ENCODE measurements at places on chromosomes 1 and 21. TPM values are rescaled to one million over a fixed set of nuclear protein-coding genes. Genes with fewer than 3 reads are reported as not detected.

DNA sequence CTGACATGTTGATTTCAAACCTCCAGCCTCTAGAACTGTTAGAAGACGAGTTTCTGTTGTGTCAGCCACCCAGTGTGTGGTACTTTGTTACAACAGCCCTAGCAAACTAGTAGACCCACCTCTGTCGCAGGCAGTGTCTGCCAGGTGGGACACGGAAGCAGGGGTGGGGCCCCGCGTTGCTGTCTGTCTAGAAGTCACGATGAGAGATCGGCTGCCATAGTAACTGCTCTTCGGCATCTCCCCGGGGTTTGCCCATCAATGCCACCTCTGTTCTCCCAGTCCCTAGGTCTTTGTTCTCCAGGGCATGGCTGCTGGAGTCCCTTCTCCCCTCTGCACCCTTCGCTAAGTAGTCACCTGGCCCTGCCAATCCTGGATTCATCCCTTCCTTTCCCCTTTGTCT is 15.2 kb upstream of the CLSTN1 start:
- no peak for DNase-seq

- no peak for DNase-seq
These were observed 106.4 kb downstream of the RGL1 start for GRCh38 chr1:183911285-183911684.

The LENEP gene
- total RNA-seq, result not detected

- DNase-seq, result no peak
These were observed 1.6 kb downstream of the UTP11 start for GRCh38 chr1:38014171-38014570.

DNA sequence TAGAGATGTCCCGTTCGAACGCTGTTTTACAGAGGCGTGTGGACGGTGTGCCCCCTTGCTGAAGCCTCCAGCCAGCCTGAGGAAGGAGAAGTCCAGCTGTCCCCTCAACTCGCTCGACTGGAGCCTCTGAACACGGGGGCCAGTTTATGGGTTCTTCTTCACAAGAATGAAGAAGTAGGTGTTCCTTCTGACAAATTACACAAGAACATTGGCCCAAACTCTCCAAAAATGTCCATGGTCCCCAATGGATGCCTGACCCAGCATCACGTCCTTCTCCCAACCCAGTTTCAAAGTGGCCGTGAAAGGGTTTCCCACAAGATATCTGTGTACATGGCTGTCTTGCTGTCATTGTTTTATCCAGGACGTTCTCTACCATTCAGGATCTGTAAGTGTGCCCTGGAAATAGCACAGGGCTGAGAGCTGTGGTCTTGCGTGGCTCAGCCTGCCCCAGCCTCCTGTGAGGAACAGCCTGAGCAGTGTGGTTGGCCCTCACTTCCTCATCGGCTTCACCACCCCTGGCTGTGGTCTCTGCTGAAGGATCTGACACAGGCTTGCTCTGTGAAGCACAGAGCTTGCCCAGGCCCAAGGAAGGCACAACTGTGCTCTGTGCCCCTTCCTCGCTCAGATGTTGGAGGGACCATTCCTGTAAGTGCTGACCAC is 1.0 kb upstream of the S100B start:
- DNase-seq, result no peak

GRCh38 chr1:99850459-99851291 is 514 bp downstream of the AGL start:
- no peak for DNase-seq

DNA sequence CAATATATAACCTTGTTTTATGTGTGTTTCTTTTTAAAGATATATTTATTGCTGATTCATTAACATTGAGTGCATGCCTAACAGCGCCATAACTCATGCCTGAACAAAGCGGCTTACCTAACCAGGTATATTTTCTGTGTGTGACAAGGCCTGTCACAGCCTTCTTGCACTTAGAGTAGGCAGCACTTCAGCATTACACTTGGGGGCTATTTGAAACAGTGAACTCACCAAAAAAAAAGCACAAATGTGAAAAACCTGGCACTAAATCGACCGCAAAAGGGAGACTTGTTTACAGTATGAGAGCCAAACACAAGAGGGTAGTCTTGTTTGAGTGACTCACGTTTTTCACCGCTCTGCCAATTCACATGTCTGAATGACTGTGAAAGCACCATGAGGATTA is 111.7 kb downstream of the DISP1 start:
- DNase-seq, result no peak

The ZNF683 gene
- total RNA-seq, result 0.26 TPM

- DNase-seq, result no peak
These were observed at the start of gene HFM1 for GRCh38 chr1:91404151-91405012. TSS of gene HFM1 (minus strand) at chr1:91404837. CDS start at chr1:91401082, 3,755 bp downstream.

DNA sequence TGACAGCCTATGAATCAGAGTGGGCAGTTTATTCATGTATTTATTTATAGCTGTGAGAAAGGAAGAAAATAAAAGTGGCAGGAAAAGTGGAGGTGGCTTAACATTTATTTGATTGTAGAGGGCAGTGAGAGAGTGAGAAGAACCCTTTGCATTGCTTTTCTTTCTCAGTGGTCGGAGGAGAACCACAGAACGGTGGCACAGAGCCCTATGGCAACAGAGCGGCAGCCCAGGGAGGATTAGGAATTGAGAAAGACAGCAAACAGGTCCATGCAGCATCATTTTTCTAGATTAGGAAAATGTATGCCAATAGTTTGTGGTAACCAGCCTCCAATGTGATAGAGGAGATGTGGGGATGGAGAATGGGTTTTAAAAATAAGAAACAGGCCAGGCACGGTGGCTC is 53.1 kb downstream of the NMNAT2 start:
- DNase-seq, result no peak

- no peak for DNase-seq
These were observed 25.2 kb downstream of the MAPKAPK2 start for GRCh38 chr1:206709772-206710459.

The ATAD3A gene
- 53.8 TPM for total RNA-seq

DNA sequence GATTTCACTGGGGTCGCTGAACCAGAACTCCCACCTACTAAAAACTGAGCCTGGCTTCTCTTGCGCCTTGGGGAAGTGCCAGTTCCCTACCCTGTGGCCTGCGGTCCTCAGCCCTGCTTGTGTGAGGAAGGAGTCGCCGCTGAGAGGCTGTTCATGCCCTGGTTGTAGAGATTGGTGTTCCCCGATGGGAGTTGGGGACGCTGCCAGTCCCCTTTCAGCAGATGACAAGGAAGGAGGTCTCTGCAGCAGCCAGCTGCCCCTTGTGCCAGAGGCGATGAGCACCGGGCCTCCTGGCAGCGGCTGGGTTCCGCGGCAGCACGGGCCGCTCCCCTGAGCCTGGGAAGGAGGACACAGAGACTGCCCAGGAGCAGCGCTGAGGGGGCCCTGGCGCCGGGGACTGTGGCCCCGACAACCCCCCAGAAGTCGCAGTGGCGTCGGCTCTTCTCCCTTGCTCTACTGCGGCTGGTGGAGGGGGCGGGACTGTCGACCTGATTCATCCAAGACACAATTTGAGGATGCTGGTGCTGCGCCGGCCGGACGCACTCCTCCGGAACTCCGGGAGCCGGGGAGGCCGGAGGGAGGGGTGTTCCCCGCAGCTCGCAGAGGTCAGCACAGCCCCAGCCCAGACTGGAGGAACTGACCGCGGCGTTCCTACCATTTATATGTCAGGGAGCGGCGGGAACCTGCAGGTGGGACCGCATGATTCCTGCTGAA is 12.0 kb upstream of the ADORA3 start:
- no peak for DNase-seq

DNA sequence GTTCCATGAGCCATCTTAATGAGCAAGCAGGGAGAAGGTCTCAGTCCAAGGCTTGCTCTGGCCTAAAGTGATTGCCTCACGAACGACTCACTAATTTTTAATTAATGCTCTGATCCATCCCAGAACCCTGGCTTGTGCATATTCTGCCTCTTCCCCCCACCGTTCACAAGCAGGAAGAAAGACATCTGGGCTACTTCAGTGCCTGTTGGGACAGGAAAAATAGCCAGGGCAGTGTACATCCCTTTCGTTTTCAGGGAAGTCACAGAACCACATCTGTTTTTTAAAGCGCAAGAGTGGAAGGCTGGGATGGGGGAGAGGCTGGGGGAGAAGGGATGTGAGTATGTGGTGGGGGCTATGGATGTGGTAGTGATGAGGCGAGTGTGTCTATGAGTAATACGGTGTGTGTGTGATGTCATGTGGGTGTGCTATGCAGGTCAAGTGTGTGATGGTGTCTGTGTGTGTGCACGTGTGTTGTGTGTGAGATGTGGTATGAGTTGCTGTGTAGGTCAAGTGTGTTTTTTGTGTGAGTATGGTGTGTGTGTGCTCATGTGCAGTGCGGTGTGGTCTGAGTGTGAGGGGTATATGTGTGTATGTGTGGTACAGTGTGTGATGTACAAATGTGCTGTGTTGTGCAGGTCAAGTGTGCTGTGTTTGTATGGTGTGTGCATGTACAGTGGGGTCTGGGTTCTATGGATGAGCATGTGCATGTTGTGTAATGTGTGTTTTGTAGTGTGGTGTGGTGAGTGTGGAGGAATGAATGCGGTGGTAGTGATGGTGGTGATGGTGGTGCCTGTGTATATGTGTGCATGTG is 64.9 kb upstream of the SYT6 start:
- DNase-seq, result no peak

The OR10J1 gene
- total RNA-seq, result not detected

GRCh38 chr1:47679301-47679791 is 241.5 kb downstream of the FOXD2 start:
- no peak for DNase-seq

DNA sequence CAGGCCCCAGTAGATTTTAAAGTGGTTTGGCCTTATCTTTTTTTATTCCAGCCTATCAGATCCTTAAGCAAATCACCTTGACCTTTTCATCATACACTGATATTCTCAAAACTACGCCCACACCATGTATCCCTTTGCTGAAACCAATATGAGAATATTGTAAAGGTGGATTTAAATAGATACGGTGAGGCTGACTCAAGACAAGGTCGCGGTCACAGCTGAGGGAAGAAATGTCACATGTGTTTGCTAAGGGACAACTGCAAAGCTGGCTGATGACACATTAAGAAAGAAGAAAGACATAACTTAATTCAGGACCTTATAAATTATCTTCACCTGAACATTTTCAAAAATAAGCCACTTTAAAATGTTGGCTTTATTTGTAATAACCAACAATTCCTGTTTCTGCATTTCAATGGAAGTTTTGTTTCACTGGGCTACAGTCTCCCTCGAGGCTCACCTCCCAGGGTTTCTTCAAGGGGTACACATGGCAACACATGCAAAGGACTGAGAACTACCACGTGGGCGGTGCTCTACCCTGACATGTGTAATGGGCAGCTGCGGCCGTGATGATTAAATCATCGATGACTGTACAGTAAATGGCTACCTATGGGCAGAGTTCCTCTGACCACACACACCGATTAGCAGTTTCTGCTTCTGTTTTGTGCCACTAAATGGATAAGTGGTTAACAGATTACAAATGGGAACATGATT is 189.5 kb downstream of the SIPA1L2 start:
- no peak for DNase-seq

DNA sequence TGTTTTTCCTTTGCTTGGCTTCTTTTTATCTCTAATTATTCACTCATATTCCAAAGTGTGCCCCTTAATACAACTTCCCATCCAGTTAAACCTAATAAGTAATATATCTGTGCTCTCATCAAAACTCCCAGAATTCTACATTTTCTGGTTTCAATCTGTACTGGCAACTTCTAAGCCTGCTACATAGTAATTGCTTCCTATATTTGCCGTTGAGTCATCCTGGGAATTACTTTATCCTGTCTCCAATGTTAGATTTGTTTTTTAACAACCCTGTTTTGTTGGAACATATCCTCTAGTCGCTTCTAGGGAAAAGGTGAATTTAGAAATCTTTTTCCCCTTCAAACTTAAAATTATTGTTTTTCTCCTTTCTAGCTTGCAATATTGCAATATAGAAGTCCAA is 620.5 kb upstream of the PKN2 start:
- no peak for DNase-seq

The PTGFRN gene
- total RNA-seq, result 40.6 TPM

- DNase-seq, result no peak
These were observed 600.5 kb upstream of the ADAMTS5 start for GRCh38 chr21:27567381-27567780.

GRCh38 chr1:209376774-209377173 is 206.7 kb upstream of the CAMK1G start:
- DNase-seq, result no peak

The FCGR1A gene
- not detected for total RNA-seq

The TPTE gene
- total RNA-seq, result not detected

DNA sequence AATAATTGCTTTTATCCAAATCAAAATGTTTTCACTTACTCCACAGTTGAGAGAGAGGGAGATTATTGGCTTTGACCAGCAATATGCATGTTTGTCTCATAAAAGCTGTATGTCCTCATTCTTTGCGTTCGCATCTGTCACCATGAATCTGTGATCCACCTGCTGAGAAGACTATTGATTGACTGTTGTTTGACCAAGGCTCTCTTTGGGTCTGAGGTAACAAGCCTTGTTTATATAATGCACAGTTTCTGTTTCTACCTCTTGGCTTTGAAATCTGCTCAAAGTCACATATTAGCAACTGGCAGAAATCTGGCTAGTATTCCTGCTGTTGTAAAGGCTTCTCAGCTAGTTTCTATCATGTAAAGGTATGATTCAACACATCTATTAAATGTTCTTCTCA is 157.0 kb downstream of the LYPLAL1 start:
- DNase-seq, result no peak

DNA sequence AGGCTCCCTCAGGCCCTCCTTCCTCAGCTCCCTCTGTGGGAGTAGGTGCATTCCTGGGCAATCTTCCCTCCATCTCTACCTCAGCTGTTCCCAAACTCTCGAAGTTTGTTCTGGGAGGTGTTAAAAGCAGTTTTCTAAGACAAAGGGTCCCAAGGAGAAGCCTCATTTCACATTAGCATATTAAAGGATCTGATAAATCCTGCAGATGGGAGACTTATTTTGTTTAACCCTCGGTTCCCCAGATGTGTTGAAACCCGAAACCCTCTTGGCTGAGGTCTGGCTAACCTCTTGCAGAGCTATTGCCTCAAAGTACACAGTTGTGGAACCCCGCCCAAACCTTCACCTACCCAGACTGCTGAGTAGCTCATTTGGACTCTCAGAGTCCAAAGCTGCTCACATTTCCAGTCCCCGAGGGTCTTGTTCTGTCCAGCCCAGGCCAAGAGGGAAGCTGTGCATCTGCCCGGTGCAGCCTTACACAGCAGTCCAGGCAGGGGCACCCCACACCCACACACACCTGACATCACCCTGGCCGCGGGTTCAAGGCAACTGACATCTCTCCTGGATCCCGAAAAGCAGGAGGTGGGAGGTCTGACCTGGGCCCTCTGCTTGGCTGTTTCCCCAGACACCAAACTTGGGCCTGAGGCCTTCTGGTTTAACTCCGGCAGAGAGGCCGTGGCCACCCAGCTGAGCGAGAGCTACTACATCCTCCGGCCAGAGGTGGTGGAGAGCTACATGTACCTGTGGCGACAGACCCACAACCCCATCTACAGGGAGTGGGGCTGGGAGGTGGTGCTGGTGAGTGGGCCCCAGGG is 19.5 kb upstream of the SELENON start:
- no peak for DNase-seq

The HENMT1 gene
- total RNA-seq, result 2.3 TPM

DNA sequence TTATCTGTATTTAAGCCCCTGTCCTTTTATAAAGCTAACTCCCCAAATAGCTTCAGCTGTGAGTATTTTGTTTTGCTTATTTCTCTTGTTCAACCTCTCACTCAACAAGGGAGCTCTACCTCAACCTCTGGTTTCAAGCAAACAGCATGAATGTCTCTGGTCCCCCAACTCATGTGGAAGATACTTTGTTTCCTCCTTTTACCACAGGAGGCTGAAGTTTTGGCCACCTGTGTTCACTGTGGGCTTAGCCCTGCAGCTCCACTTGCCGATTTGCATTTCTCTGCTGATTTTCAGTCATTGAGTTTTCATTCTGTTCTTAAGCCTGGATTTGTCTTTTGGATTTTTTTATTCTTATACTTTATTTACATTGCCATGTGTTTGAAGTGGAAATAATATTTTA is 613.1 kb downstream of the USP25 start:
- DNase-seq, result no peak
